ENCODE measurements at places on chromosomes 3 and 15.

DNA sequence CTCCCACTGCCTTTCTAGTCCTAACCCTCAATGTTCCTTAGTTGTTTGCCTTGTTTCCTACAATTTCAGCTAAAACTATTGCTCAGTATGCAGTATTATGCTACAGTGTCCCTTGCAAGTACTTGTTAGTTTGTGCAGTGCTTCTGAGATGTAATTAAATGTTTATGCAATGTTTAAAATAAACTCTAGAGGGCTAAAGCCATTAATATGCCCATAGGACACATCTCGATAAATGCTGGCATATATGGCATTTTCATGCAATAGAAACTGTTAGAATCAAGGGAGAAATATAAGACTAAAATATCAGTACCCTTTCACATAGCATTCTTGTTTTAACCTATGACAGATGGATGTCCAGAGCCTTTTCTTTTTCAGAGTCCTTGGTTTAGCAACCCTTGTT, 59.8 kb upstream of the ACKR4 start:
- no peak for DNase-seq

GRCh38 chr3:124258057-124258500, 266.2 kb upstream of the ROPN1 start:
- no peak for DNase-seq

- no peak for DNase-seq
Observed at GRCh38 chr15:35693286-35693685, 147.3 kb upstream of the DPH6 start.

- no peak for DNase-seq
Observed at GRCh38 chr3:25473246-25473645, 45.2 kb downstream of the RARB start.

DNA sequence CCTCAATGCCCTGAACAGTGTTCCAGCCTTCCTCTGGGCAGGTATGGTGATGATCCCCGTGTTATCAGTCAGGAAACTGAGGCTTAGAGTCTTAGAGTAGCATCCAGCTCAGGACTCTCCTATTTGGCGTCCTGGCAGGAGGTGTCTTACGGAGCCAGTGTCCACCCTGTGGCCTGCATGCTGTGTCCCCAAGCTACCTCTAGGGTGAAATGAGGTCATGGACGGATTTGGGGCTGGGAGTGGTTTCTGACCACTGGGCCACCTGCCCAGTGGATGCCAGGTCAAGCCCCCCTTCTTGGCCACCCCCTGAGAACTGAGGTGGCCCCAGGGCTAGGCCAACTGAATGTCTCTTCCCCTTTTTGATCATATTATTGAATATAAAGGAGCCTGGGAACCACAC, 27.2 kb upstream of the SLC6A6 start:
- no peak for DNase-seq
